Ecto neural progenitor cell (in vitro differentiated cells): ENCODE measurements at places on chromosomes 16 and 17.

GRCh38 chr16:8739989-8740704, 57.3 kb downstream of the TMEM186 start:
- DNase-seq = no peak

DNA sequence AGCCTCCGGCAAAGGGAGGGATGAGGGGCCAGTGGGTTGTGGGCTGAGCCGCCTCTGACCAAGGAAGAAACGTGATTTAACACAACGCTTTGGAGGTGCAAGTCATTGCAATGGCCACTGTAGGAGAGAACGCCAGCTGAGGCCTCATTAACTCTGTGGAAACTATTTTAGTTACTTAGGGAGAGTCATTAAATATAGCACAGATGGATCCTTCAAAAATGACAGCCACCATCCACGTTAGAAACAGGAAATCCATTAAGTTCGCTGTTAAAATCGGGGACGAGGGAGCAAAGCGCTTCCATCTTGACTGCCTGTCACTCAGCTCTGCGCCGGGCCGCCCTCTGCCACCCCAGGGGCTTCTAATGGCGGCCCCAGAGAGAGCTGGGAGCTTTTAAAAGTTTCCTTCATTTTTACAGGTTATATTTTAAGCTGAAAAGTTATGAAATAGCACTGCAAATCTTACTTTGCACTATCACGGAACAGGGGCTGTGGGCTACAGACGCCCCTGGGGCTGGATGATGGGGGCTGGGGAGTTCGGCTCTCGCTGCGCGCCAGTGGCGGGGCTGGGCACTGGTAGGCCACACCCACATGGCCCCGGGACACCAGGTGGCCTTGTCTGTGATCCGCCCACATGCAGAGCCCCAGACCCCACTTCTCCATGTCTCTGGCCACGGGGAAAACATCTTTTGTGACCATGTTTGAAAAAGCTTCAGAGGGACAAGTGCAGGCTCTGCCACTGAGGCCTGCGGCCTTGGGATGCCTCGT, 54.6 kb downstream of the LMF1 start:
- DNase-seq = no peak

- no peak for DNase-seq
These were observed 396 bp downstream of the NFE2L1 start for GRCh38 chr17:48048384-48049126.

- no peak for DNase-seq
These were observed 55.7 kb downstream of the PLD6 start for GRCh38 chr17:17150448-17150800.

DNA sequence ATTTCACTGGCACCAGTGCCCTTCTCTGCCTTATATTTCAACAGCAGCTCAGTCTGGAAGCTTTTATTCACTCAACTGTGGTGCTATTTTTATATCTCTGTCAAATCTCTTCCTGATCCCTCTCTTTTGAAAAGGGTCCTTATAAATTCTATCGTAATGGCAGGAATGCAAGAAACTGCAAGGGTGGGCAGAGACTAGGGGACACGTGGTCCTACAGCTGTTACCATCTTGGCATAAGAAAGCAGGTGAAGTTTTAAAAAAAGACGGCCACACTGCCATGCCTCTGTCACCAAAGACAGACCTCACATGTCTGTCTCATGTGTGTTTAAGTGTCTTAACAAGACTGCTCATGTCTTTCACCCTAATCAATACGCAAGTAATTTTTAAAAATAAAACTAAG, 368.4 kb upstream of the CDH11 start:
- DNase-seq = no peak

- no peak for DNase-seq
These were observed 18.0 kb upstream of the RNF135 start for GRCh38 chr17:30952638-30953393.

- DNase-seq = no peak
These were observed 33.1 kb downstream of the LGALS9 start for GRCh38 chr17:27663936-27664605.

- no peak for DNase-seq
These were observed 478.3 kb upstream of the ERCC4 start for GRCh38 chr16:13441675-13442074.

- no peak for DNase-seq
These were observed 28.7 kb downstream of the HIC1 start for GRCh38 chr17:2083613-2084035.

- peak; percentile 94 for DNase-seq
These were observed at the start of gene TP53 for GRCh38 chr17:7687072-7687907. TP53 (minus strand) TSS chr17:7687490; CDS start chr17:7676594, 10,896 bp downstream.

- no peak for DNase-seq
These were observed 40.8 kb downstream of the CCDC57 start for GRCh38 chr17:82171750-82172375.

DNA sequence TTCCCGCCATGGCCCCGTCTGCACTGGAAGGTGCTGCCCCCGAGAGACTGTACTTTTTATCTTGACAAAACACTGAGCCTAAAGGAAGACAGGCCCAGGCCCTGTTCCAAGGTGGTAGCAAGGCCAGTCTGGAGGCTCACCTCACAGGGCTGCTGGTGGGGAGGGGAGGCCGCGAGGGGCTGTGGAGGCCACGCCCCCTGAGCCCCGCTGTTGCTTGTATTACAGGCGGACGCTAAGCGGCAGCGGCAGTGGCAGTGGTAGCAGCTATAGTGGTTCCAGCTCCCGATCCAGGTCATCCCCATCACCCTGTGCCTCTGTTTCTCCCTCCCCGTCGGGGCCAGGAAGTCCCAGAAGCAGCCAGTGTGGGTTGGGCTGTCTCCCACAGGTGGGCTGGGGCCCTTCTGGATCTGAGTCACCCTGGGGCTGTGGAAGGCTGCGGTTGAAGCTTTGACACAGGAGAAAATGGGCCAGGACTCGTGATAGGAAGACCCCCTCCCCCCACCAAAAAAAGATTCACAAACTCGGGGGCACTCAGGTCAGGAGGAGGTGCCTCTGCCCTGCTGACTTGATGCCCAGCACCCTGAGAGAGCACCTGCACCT, 13.3 kb upstream of the IL17C start:
- DNase-seq = no peak

GRCh38 chr17:21689604-21690003, 2.7 kb upstream of the KCNJ18 start:
- DNase-seq = no peak

- no peak for DNase-seq
These were observed 9.7 kb downstream of the PRR29 start for GRCh38 chr17:64007838-64008282.

DNA sequence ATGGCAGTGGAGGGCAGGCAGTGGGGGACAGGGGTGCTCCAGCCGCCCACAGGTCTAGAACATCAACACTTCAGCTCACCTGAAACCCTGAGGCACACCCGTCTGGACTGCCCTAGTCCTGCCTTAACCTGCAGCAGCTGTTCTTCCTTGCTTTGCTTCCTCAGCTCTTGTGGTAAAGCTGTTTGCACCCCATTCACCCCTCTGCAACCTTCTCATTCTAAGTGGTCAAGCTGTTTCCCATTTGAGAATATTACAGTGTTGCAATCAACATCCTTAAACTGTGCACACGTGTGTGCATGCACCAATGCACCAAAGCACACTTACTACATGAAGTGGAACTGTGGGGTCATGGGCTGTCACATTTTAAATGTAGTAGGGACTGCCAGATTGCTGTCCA, 32.4 kb downstream of the SCNN1B start:
- DNase-seq = no peak

GRCh38 chr16:20610211-20610891, 34.2 kb upstream of the ACSM2B start:
- DNase-seq = no peak

- no peak for DNase-seq
These were observed 8.0 kb downstream of the SECTM1 start for GRCh38 chr17:82325286-82326180.

DNA sequence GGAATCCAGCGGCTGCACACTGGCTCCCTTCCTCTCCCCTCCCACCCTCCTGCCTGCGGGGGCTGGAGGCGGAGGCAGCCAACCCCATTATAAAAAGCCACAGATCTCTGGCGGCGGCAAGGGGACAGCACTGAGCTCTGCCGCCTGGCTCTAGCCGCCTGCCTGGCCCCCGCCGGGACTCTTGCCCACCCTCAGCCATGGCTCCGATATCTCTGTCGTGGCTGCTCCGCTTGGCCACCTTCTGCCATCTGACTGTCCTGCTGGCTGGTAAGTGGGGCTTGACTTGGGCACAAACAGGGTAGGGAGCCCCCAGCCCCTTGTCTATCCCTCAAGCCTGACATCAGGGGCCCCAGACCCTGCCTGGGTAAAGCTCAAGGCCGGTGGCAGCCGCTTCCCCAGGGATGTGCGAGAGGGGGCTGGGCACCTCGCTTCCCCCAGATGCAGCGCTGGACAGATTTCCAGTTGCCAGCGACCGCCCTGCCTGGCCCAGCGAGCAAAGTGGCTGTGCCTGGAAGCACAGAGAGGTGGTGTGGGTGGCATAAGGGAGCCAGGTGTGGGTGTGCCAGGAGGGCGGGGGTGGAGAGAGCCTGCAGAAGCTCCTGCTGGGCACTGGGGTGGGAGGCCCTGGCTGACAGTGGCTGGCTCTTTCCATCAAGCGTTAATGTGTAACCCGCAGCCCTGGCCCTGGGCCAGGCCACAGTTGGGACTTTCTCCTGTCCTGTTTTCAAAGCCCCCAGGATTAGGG, at the start of gene CX3CL1:
Gene CX3CL1 (plus strand): TSS at position 119 of the 745 bp plus-strand sequence. CDS start 79 bp downstream, at position 198.
- DNase-seq = peak; percentile 92

- no peak for DNase-seq
These were observed 2.5 kb downstream of the RNF166 start for GRCh38 chr16:88703486-88704309.

- DNase-seq = no peak
These were observed 349.4 kb downstream of the SLC39A11 start for GRCh38 chr17:72743037-72743467.

DNA sequence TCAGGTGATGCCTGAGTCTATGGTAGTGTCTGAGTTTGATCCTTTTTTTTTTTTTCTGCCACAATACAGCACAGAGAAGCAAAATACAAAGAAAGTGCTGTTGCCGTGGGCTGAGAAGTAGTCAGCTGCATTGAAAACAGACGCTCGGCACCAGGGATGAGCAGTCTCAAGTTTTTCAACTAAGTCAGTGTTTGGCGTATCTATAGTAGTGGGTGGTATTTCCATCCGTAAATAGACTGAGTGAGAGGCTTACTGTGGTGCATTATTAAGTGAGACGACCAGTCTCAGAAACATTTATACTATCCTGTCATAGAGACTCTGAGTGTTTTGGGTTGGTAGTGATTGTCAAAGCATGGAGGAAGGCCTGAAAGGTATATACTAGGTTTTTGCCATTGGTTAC, 221.3 kb downstream of the SNX29 start:
- no peak for DNase-seq

- no peak for DNase-seq
These were observed 4.4 kb downstream of the DRC3 start for GRCh38 chr17:17976931-17977570.

GRCh38 chr17:57726213-57726790, 18.8 kb downstream of the CCDC182 start:
- no peak for DNase-seq

GRCh38 chr16:60206516-60206915, 1472.4 kb upstream of the GOT2 start:
- no peak for DNase-seq

DNA sequence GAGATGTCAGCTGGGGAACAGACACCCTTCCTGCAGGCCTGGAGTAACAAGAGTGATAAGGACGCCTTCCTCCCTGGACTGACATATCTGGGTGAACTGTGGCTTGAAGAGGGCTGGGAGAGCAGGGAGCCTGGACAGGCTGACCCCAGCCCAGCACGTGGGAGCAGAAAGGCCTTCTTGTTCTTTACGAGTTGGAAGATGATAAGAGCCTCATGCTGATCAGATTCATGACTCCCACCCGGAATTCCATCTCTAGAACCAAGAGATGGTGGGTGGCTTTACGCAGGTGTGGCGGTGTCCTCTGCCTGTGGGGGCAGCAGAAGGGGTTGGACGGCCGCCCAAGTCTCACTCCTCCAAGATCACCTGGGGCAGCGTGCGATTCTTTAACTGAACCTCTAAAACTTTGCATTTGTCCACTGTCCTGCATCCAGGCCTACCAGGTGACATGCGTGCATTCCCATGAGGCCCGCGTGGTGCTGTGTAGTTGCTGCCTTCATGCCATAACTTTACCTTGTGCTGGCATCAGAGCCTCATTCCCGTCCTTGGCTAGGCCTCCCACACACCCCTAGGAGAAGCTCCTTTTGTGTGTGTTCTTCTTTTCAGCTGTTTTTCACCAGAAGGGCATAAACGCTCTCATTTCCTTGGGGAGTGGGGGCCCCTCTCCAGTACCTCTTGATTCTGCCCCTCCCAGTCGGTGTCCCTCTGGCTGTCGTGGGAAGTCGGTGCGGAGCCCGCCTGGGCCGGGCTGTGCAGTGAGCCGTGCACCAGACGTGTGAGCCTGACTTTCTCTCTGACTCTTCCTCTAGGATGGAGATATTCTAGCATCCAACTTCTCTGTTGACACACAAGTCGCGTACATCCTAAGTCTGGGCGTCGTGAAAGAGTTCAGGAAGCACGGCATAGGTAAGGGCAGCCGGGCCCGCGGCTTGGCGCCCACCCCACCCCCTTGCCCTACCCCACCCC, 13.3 kb downstream of the C16orf90 start:
- no peak for DNase-seq

DNA sequence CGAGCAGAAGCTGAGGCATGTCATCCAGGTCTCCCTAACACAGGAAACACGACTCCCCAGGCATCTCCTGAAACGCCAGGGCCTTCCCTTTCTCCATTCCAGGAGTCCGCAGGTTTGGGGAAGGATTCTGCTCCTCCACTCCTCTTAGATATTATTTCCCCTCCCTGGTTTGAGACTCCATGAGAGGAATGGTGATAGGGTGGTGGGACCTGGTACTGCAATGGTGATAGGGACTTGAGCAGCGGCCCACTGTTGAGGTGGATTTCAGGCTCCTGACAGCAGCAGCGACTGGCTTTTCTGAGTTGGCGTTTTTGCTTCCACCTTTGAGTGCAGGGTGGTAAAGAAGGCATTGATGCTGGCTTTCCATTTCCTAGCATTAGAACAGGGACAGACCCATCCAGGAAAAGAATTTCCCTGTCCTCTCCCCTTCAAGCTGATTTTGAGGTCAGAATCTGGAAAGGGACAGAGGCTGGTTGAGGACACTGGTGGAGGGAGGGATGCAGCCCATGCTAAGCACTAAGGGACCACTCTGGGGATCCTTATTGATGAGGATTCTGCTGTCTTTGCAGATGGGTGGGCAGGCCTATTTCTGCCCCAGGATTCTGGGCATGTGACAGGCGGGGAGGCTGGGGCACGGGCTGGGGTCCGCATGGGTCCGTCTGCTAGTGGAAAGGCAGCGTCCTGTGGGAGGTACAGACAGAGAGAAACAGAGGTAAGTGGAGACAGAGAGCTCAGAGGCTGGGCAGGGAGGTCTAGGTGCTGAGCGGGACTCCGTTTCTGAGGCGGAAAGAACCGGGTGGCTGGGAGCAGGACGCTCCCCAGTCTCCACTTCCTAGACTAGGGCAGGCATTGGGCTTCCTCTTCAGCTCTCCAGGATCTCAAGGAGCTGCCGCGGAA, 1.3 kb upstream of the TBX4 start:
- peak; percentile 60 for DNase-seq
